ENCODE measurements at places on chromosomes 5 and 9.

DNA sequence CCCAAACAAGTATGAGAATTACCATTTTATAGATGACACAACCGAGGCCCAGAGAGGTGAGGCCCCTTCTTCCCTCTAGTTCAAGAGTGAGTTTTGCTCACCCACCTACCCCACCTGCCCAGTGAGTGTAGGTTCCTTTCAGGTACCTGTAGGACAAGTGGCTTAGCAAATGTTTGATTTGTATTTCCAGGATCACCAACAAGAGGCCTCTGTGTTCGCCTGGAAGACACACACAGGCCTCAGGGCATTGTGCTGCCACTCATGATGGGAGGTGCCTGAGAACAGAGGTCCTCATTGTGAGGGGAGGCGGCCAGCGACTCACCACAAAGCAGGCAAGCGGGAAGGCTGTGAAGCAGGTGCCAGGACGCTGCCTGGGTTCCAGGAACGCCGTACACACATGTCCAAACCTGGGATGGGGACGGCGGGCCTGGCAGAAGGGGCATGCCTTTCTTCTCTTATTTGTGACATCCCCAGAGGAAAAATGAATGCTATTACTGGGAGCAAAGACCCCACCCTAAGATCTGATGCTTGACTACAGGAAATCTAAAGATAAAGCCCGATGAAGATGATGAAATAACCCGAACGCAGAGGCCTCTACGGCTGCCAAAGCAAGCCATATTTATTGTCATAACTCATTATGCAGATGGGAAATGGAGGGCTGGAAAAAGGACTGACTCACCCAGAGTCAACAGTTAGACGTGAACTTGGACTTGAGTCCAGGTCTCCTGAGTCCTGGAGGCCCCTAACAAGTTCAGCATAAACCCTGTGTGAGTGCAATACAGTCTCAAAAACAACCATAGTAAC is 60.2 kb upstream of the SLC25A51 start:
- no peak for DNase-seq

DNA sequence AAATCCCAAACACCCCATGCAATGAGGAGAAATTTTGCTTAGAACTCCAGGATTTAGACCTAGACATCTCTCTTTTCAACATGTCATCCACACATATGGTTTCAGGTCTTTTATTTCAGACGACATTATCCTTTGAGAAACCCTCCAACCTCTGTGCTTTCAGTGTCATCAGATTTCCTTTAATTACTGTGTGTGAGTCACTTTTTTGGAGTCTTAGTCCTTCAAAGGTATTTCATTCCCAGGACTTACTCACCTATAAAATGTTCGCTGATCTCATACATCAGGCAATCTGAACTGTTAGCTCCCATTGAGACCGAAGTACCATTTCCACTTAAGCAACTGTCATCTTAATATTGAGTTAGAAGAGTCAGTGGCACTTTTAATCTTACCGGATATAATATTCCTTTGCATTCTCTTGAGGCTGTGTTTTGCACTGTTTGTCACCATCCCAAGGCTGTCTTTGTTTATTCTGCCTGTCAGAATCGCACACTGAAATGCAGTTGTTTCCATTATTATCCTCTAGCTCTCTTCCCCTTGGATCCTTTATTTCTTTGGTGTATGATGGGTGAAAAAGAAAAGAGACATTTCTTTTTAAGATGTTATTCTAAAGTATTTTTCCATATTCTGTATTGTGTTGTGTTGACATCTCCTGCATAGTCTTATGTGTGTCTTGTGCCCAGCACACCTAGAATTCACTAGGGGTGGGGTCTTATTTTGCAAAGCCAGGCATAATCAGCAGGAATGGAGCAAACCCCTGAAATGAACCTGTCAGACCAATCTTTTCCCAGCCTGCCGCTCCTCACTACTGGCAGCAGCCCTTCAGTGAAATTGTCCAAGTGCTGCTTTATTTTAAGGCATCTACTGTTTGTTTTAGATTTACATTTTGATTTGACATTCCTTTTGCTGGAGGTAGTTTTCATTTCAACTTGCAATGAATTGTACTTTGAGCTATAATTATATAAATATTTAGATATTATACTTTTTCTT is 155.4 kb downstream of the PAM start:
- DNase-seq: no peak

GRCh38 chr5:62778316-62779009 is 199.8 kb downstream of the LRRC70 start:
- DNase-seq: peak; percentile 6

DNA sequence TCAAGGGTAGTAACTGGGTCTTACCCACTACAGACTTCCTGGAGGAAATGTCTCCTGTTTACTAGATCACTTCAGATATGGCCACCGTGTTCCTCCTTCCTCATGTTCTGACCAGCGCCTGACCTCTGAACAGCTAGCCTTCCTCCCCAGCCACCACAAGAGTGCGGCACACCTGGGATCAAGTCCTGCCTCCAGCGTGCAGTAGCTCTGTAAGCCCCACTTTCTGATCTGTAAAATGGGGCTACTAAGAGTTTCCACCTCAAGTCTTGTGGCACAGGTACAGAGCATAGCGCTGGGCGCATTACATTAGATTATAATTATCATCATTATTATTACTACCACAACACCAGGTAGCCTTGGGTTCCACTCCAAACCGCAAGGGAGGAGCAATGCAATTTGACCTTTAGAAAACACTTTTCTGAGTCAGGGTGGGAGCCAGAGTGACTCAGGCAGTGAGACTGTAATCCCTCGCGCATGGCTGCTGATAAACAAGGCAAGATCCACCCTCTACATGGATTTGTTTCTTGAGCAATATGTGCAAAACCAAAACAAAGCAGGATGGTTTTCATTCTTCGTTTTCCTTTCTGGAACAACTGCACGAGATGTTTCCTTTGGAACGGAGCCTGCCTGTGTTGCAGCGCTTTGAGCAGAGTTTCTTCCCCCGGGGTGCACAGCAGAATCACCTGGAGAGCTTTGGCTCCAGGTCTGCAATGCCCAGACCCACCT is 65.0 kb upstream of the ANGPTL2 start:
- no peak for DNase-seq

DNA sequence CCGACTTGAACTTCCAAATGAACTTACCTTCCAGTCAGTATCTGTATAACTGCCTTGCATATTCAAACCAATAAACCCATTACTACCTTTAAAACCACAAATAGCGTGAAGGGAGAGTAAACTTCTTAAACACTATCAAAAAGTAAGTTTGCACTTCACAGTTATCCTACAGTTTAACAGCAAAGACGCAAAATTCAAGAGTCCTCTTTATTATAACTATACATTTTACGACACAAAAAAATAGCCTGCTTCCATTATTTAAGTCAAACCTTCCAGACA is 1.8 kb downstream of the PTBP3 start:
- peak; percentile 11 for DNase-seq

DNA sequence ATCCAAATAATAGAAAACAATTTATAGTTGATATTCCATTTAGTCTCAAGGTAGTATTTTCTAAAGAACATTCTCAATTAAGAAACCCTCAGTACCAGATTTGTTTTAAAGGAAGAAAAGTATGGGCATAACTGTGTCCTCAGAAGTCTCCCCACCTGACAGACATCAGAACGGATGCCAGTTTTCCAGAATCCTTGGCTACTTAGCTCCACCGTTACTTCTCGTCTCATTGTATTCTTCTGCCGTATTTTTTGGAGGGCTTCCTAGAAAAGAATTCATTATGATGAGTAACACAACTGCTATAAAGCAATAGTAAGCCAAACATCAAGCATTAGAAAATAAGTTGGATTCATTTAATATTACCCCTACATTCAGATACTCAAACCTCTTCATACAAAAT is 67.8 kb downstream of the DROSHA start:
- DNase-seq: no peak
